ENCODE measurements at places on chromosomes 3 and 15. TPM values are rescaled to one million over a fixed set of nuclear protein-coding genes. Genes with fewer than 3 reads are reported as not detected.

DNA sequence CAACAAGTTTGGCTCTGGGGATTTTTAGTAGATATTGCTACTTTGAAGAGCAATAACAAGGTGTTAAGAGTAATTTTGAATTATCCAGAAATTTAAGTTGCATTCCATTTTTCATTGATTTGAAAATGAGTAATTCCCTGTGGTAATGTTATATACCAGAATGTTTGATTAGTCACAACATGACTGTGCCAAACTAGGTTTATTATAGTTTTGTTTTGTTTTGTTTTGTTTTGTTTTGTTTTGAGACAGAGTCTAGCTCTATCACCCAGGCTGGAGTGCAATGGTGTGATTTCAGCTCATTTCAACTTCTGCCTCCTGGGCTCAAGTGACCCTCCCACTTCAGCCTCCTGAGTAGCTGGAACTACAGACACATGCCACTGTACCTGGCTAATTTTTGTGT, 40.7 kb downstream of the CNOT10 start:
- no peak for DNase-seq

DNA sequence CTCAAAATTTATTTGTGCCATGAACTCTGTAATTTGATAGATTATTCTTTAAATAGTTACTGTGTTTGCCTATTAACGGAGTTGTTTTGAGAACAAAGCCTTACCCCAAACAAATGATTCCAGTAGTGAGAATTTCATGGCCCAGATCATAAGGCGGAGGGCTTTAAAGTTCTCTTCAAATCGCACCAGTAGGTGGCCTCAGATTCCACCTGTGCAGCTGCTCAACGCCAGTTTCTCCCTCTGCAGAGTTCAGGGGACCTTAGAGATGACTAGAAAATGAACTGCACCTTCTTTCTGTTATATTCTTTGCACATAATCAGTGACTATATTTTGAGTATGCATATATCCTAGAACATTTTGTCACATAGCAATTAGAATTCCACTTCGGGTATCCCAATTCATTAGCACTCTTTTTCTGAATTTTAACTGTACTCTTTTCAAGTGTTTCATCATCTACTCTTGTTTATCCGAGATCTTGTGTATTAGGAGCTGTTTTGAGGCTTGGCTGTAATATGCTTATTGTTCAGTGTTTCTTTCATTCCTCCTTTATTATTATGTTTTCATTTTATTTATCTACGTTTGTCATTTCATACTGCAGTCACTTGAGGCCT, 232.6 kb upstream of the CHRM5 start:
- DNase-seq: no peak

- DNase-seq: no peak
Measured at GRCh38 chr3:43852066-43852465, 161.3 kb downstream of the ABHD5 start.

DNA sequence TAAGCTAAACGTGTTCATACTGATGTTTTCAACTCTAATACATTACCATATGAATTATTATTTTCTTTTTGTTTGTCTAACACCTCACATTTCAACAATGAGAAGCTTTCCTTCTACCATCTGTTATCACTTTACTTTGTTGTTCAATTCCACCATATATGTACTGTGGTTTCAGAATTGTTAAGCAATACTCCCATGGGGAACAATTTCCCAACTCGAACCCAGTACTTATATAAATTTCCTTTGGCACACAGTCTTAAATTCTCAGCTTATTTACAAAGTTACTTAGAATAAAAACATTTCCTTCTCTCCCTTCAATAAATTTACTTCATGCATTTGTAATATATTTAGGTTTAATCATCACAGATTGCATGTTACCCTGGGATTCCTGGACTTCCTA, 1764.4 kb downstream of the OTOL1 start:
- DNase-seq: no peak

HAPLN3 gene
- total RNA-seq: 12.6 TPM

DNA sequence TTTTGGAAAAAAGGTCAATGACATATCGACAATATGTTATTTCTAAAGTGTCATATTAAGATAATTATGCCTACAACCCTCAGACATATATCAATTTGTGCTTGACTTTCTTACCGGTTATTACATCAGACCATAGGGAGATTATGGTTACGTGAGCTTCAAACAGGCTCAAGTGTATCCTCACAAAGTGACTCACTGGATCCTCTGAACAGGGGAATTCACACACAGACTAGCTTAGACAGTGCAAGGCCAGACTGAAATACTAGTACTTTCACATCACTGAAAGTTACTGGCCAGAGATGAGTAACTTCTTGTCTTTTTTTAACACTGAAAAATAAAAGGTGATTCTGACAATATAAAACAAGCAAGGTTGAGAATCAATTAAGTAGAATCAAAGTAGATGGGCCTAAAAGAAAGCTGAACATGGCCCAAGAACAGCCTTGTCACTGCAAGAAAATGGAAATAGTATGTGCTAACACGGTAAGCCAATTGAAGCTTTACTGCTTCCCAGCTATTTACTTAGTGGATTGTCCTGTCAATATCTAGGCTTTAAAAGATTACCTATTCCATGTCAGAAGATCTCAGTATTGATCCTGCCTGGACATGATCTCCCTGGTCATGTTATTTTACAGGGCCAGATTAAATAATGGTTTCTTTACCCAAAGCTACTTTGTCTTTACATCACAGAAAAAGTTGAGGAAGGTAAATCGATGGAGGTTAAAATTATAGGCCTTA, 848.6 kb downstream of the ROBO1 start:
- DNase-seq: no peak
